Cerebellar nuclear complex (tissue), 1 donor: ENCODE measurements at places on chromosomes 5 and 9.

GRCh38 chr9:104743376-104743985 is 4.0 kb upstream of the NIPSNAP3A start:
- DNase-seq: peak; percentile 7

- DNase-seq: no peak
Measured at GRCh38 chr5:135234242-135234641, 164.8 kb downstream of the MACROH2A1 start.

GRCh38 chr5:180816608-180817534 is 14.3 kb upstream of the MGAT1 start:
- no peak for DNase-seq

DNA sequence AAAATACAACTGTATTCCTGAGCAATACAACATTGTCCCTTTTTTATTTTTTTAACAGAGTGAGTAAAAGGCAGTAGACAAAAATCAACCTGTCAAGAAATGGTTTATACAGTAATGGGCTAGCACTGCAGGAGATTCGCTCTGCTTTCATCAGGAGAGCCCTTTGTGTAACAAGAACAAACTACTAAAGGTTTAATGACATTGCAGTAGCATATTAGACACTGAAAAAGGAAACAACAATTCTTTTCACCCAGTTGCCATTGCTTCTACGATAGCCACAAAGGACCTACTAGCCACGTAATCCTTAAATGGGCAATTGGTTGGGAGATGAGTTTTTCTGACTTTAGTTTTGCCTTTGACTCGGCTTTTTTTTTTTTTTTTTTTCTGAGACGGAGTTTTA is 319.8 kb upstream of the TRPM3 start:
- DNase-seq: no peak
